ENCODE measurements at places on chromosomes 7 and 10. TPM values are rescaled to one million over a fixed set of nuclear protein-coding genes. Genes with fewer than 3 reads are reported as not detected.

- no peak overlapping the region for H3K4me3 ChIP-seq
- no peak for DNase-seq
- no peaks in the 10 kb centered on the region for H3K27me3 ChIP-seq
- no peaks in the 10 kb centered on the region for H3K36me3 ChIP-seq
- no peak overlapping the region for H3K27ac ChIP-seq
Measured at GRCh38 chr7:149637911-149638565, 135.3 kb downstream of the ZNF467 start.

- no peaks in the 10 kb centered on the region for H3K36me3 ChIP-seq
- peaks cover 8% of the 10 kb centered on the region for H3K27me3 ChIP-seq
- no peak for DNase-seq
- no peak overlapping the region for H3K4me3 ChIP-seq
Measured at GRCh38 chr7:72446591-72447462, 34.7 kb upstream of the CALN1 start.

DNA sequence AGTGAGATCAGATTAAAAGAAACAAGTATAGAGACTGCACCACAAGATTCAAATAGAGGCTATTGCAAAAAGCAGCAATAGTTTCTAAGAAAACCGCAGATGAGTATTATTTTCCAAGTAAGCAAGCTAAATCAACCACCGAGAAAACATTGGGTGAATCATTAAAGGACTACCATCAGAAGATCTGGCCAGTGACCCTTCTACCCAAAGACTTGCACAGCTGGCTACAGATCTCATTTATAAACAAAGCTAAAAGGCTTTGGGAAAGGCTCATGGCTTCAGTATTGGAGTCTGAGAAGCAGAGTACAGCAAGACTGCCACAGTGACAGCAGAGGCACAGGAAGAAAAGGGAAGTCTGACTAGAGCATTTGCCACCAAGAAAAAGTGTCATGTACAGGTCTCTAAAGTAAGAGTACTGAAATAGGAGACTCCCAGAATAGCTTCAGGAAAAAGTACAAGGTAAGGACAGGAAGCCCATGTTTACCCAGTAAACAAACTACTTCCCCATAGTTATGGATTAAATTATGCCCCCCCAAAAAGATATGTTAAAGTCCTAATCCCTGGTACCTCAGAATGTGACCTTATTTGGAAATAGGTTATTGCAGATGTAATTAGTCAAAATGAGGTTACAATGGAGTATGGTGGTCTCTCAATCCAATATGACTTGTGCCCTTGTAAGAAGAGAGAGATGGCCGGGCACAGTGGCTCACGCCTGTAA, 19.0 kb downstream of the STEAP1 start:
- no peaks in the 10 kb centered on the region for H3K36me3 ChIP-seq
- H3K27ac ChIP-seq: peak overlapping the region; percentile 85
- H3K4me1 ChIP-seq: peaks cover 35% of the 10 kb centered on the region
- no peaks in the 10 kb centered on the region for H3K27me3 ChIP-seq
- H3K4me3 ChIP-seq: peak overlapping the region; percentile 49
- DNase-seq: peak; percentile 77

DNA sequence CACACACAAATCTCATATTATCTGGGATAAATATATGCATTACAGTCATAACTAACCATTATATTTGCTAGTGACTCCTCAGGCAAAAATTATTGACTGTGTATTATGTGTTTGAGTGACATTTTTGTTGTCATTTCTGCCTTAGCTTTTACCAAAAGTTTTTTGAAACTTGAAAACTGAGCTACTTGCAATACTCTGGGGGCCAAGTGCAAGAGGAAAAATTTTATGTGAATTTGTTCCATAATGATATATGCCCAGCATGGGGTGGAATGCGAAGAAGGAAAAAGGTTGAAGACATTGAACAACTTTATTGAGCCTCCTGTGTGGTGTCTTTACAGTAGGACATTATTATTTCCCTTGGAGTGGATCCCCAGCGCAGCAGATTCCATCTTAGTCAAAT, 176.8 kb upstream of the FERD3L start:
- no peaks in the 10 kb centered on the region for H3K4me1 ChIP-seq
- H3K27me3 ChIP-seq: no peaks in the 10 kb centered on the region
- H3K36me3 ChIP-seq: no peaks in the 10 kb centered on the region
- H3K27ac ChIP-seq: no peak overlapping the region
- no peak for DNase-seq
- no peak overlapping the region for H3K4me3 ChIP-seq

GRCh38 chr7:650339-651031, 76.0 kb upstream of the DNAAF5 start:
- H3K4me3 ChIP-seq: no peak overlapping the region
- H3K4me1 ChIP-seq: no peaks in the 10 kb centered on the region
- H3K36me3 ChIP-seq: no peaks in the 10 kb centered on the region

GRCh38 chr7:143494622-143495021, 16.9 kb downstream of the TAS2R41 start:
- no peak overlapping the region for H3K27ac ChIP-seq
- no peaks in the 10 kb centered on the region for H3K27me3 ChIP-seq
- H3K36me3 ChIP-seq: no peaks in the 10 kb centered on the region
- H3K4me3 ChIP-seq: no peak overlapping the region
- DNase-seq: no peak

DNA sequence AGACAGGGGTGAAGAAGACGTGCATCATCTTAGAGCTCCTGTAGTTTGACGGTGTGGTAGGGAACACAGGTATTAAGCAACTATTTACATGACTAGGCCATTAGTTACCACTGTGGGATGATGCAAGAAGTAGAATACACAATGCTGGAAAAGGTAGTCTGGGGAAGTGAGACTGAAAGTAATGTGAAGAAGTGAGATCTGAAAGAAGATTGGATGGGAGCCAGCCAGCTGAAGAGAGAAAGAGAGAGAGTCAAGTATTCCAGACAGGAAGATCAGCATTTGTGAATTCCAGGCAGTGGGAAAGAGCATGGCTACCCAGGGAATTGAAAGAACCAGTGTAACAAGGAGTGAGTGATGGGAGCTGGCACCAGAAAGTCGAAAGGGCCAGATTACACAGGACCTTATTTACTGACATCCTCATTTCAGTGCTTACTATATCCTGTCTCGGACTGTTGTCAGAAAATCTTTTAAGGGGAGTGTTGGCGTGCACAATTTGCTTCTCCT, 4.0 kb upstream of the CFAP58 start:
- peaks cover 34% of the 10 kb centered on the region for H3K4me1 ChIP-seq
- peaks cover 18% of the 10 kb centered on the region for H3K27me3 ChIP-seq
- H3K4me3 ChIP-seq: peak overlapping the region; percentile 29

GRCh38 chr7:102292813-102293798, 6.4 kb downstream of the SH2B2 start:
- H3K27ac ChIP-seq: no peak overlapping the region
- H3K36me3 ChIP-seq: no peaks in the 10 kb centered on the region
- H3K27me3 ChIP-seq: no peaks in the 10 kb centered on the region
- H3K4me1 ChIP-seq: peaks cover 25% of the 10 kb centered on the region

DNA sequence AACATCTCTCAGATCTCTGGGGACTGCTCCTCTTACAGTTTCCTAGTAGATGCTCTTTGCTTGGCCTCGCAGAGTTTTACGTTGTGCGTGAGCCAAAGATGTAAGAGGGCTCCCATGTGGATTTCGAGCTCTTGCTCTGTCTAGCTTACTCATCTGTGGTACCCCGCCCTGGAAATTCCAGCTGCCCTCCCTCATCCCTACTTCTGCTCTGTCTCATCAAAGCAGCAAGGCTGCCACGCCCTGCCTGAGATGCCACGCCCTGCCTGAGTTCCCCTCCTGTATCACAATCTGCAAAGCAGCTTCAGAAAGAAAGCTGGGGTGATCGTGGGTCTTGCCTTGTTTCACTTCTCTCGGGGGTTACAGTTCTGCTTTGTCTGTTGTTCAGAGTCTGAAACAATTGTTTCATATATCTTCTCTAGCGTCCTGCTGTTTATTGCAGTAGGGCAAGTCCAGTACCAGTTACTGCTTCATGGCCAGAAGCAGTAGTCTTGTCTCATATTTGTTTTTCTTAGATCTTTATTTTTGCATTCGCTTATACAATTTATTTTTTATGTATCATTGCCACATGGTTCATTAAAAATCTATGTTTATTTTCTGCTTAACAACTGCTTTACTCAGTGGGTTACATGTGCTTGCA, 36.1 kb upstream of the CCNY start:
- DNase-seq: no peak
- no peaks in the 10 kb centered on the region for H3K4me1 ChIP-seq
- H3K27me3 ChIP-seq: no peaks in the 10 kb centered on the region
- H3K36me3 ChIP-seq: no peaks in the 10 kb centered on the region
- H3K27ac ChIP-seq: no peak overlapping the region
- no peak overlapping the region for H3K4me3 ChIP-seq

- no peak overlapping the region for H3K4me3 ChIP-seq
- no peak for DNase-seq
- no peak overlapping the region for H3K27ac ChIP-seq
- no peaks in the 10 kb centered on the region for H3K27me3 ChIP-seq
Measured at GRCh38 chr7:126727930-126728391, 524.8 kb downstream of the GRM8 start.

DNA sequence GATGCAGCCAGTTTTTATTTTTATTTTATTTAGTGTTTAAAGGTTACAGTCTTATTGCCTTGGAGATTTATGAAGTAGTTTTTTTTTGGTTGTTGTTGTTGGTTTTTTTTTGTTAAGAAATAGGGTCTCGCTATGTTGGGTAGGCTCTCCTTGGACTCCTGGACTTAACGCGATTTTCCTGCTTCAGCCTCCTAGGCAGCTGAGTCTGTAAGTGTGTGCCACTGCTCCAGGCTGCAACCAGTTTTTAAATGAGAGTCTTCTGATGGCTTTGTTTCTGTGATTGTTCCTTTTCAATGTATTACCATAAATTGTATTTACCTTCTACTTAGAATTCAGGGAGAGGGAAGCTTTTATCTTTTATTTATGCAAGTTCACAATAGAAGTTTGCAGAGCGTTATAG, 62.8 kb downstream of the BICC1 start:
- H3K4me3 ChIP-seq: no peak overlapping the region
- H3K4me1 ChIP-seq: peaks cover 7% of the 10 kb centered on the region
- no peaks in the 10 kb centered on the region for H3K27me3 ChIP-seq
- no peak for DNase-seq

GRCh38 chr7:100515072-100515532, 23.9 kb upstream of the AGFG2 start:
- H3K36me3 ChIP-seq: no peaks in the 10 kb centered on the region
- no peaks in the 10 kb centered on the region for H3K27me3 ChIP-seq
- H3K4me1 ChIP-seq: peaks cover 29% of the 10 kb centered on the region
- DNase-seq: no peak
- H3K4me3 ChIP-seq: no peak overlapping the region

DNA sequence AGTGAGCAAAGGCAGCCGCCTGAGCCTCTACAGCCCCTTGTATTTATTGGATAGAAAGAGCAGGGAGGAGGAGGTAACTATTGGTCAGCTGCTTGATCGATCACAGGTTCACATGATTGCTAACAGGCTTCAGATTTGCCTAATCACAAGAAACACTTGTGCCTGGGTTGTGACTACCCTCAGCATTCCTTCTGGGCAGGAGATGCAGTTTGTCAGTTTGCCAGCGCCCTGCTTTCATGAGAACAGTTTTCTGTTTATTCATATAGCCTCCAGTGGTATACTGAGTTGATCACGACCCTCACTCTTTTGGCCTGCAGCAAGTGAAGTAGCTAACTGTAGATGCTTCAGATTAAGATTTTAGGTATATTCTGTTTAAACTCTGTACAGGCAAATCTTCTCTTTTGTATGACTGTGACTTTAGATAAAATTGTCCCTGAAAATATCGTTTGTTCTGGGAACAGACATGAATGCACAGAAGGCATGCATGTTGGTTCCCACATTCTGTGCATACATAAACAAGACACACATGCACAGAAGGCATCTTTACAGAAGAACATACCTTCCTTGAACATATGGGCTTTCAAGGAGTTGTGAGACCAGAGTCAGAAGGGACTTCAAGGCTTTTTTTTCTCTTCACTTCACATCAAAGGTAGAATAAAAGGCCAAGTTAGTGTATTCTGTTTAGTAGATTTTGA, 422.4 kb upstream of the STEAP1 start:
- DNase-seq: no peak
- no peak overlapping the region for H3K27ac ChIP-seq
- H3K36me3 ChIP-seq: no peaks in the 10 kb centered on the region

GRCh38 chr10:130336617-130337304, 200.6 kb downstream of the GLRX3 start:
- no peaks in the 10 kb centered on the region for H3K27me3 ChIP-seq
- H3K4me1 ChIP-seq: no peaks in the 10 kb centered on the region
- H3K4me3 ChIP-seq: no peak overlapping the region
- no peaks in the 10 kb centered on the region for H3K36me3 ChIP-seq

DNA sequence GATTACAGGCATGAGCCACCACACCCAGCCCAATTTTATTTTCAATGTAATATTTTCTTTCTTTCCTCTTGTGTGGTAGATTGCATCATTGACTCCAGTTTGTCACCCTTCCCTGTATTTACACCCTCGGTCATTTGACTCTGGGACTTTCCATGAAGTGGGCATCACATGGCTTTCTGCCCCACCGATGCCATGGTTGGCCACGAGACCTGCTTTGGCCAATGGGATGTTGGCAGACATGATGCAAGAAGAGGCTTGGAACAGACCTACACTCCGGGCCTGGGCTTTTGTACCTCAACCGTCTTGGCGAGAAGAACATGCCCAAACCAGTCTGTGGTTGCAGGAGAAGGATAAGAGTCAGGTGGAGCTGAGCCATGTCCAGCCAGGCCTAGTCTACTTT, 38.8 kb upstream of the CACUL1 start:
- H3K27ac ChIP-seq: no peak overlapping the region
- no peaks in the 10 kb centered on the region for H3K36me3 ChIP-seq
- no peak for DNase-seq
- no peaks in the 10 kb centered on the region for H3K27me3 ChIP-seq
- H3K4me1 ChIP-seq: no peaks in the 10 kb centered on the region
- H3K4me3 ChIP-seq: no peak overlapping the region

DNA sequence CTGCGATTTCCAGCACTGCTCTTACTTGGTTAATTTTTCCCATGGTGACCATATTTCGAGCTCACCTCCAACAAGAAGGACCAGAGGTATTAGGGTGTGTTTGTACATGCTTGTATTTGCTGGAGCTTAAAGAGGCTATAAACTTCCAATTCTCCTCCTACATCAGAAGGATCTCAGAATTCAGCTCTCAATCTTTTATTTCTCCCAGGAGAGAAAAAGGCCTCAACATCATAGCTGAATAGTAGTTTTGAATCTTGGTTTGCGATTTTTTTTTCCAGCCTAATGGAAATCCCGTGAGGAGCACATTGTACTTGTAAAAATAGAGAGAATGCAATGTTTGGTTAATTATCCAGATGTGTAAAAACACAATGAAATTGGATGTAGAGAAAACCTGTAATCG, 69.7 kb downstream of the CPVL start:
- DNase-seq: no peak
- no peak overlapping the region for H3K27ac ChIP-seq
- H3K27me3 ChIP-seq: no peaks in the 10 kb centered on the region
- H3K4me1 ChIP-seq: no peaks in the 10 kb centered on the region
- no peak overlapping the region for H3K4me3 ChIP-seq
- H3K36me3 ChIP-seq: no peaks in the 10 kb centered on the region

Gene SPOCK2
- total RNA-seq: 4.7 TPM

Gene HKDC1
- total RNA-seq: 12.4 TPM
